Substantia nigra (tissue), 51 donors: ENCODE measurements at places on chromosomes 5 and 9.
A peak's percentile ranks its signal among the peaks of the same experiment; 100 is the strongest.

DNA sequence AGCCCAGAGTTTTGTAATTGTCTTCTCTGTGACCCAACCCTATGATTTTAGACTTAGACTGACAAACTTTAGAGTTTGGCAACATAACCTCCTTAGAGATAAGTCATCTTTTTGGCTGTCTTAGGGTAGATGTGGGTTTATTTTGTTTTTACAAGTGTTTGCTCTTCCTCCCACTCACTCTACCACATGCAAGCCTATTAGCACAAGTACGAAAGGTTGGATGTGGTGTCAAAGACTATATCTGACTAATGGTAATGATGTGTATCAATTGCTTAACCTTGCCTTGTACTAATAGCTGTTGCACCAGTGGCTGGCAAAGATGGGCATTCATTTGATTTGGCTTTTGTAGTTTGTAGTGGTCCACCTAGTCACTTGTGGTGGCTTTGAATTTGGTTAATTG, 46.5 kb downstream of the SLC25A46 start:
- DNase-seq: no peak

DNA sequence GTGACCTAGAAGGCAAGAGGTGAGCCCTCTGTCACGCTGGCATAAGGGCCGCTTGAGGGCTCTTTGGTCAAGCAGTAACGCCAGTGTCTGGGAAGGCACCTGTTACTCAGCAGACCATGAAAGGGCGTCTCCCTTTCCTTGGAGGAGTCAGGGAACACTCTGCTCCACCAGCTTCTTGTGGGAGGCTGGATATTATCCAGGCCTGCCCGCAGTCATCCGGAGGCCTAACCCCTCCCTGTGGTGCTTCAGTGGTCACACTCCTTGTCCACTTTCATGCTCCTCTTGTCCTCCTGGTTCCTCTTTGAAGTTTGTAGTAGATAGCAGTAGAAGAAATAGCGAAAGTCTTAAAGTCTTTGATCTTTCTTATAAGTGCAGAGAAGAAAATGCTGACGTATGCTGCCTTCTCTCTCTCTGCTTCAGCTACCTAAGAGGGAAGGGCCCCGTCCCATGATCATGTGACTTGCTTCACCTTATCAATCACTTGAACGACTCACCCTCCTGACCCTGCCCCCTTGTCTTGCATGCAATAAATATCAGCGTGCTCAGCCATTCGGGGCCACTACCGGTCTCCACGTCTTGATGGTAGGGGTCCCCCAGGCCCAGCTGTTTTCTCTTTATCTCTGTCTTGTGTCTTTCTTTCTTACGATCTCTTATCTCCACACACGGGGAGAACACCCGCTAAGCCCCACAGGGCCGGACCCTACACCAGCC, 16.7 kb upstream of the SCGB3A1 start:
- DNase-seq: no peak

- DNase-seq: no peak
These were observed 572.9 kb upstream of the SGCD start for GRCh38 chr5:155753943-155754581.

- no peak for DNase-seq
These were observed 102.4 kb downstream of the MED27 start for GRCh38 chr9:131977109-131977838.

DNA sequence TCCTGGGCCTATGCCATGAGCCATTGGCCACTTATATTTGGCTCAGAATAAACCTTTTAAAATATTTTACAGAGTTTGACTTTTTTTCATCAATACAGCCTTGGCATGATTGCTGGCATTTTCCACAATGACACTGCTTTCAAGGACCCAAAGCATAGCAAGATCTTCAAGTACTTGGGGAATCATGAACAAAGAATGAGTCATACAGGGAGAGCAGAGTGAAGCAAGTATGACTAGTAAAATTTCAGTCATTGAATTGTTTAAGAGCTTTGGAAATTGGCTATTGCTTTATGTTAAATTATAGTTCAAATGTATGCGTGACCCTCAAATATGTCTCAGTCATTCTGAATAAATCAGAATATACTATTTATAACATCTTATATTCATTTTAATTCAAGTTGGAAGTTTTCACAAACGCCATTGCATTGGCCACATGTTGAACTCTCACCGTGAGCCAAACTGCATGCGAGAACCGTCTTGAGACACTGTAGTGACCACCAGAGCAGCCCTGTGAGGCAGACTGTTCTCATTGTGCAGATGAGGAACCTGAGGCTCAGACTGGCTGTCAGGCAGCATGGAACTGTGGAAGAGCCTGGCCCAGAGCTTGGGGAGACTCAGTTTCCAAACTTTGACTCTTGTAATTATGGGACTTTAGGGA, 52.9 kb downstream of the GDNF start:
- DNase-seq: no peak

- DNase-seq: no peak
These were observed 4.4 kb downstream of the MPDZ start for GRCh38 chr9:13274886-13275641.

DNA sequence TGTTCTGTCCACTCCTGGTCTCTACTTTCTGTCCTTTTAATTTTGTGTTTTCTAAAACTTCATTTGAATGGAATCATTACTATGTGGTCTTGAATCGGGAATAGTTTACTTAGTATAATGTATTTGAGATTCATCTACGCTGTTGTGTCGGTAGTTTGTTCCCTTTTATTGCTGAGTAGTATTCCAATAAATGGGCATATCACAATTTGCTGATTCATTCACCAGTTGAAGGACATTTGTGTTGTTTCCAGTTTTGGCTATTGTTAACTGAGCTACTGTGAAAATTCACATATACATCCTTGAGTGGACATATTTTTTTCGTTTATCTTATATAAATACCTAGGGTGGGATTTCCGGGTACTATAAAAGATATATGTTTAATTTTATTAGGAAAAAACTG, 19.5 kb upstream of the PPARGC1B start:
- no peak for DNase-seq

DNA sequence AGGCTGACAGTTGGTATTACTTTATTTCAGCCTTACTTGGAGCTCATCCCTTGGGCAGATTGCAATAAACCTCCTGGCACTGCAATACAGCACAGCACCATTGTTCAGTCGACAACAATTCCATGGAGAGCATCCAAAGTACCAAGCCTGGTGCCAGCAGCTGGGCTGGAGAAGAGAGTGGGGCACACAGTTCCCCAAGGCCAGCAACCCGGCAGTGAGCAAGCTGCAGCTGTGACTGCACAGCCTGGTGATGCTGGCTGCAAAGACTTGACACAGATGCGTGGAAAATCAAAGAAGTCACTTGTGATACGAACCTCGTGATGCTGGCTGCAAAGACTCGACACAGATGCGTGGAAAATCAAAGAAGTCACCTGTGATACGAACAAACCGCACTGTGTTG, 125.4 kb downstream of the ATPSCKMT start:
- DNase-seq: peak; percentile 87

GRCh38 chr9:73046769-73047168, 93.9 kb upstream of the ALDH1A1 start:
- DNase-seq: no peak

DNA sequence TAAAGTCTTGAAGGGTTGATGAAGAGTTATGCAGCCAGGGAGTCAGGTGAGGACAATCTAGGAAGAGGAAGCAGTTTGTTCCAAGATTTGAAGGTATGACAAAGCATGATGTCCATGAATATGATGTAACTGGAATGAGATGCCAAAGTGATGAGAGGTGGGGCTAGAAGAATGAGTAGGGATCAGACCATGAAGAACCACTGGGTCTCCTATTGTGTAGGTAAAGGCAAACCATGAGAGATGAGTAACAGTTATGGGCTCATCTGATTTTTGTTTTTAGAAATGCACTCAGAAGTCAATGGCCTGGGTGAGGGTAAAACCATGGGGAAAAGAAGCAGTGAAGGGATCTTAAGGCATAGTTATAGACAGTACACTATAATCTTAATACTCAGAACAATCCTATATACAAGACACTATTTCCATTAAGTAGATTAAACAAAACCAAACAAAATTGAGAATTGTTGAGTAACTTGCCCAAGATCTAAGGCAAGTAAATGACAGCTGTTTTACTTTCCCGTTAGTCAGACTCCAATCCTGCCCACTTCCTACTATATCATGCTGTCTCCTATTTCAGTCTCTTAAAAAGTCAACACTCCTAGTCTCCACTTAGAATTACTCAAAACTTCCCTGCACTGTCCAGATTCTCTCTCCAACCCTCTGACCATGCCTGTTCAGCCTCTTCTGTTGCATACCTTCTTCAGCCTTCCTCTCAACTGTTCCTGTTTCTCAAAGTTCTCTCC, 393.8 kb upstream of the MEF2C start:
- DNase-seq: no peak

DNA sequence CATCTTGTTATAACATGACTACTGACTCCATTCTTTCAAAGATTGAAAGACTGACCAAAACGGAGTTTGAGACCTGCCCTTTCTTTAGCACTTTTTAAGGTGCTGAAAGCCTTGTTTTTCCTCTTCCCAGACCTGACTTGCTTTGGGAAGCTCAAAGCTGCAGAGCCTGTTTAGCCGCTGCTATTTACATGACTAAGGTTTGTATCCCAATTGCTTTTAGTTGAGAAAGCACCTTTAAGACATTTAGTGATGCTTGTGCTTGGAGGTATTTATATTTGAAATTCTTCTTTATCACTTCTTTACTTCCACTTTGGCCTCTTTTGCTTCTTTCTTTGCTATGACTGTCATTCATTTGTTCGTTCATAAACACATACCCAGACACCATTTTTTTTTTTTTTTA, 182.6 kb upstream of the ELL2 start:
- DNase-seq: no peak

- no peak for DNase-seq
These were observed 128.1 kb upstream of the RPS23 start for GRCh38 chr5:82406205-82406773.

GRCh38 chr9:133321411-133321935, 14.5 kb downstream of the SURF6 start:
- DNase-seq: no peak

DNA sequence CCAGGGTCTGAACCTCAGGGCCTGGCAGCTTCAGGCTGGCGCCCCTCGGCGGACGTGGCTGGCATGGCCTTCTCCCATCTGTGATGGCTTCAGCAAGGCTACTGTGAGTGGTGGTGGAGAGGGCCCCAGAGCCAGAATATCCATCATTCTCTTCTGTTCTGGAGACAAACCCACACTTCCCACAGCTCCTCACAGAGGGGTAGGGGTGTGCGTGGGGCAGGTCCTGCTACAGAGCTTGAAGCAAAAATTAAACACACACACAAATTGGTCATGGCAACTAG, 9.6 kb downstream of the GPX3 start:
- no peak for DNase-seq

GRCh38 chr9:97853844-97854695, 1.0 kb downstream of the FOXE1 start:
- no peak for DNase-seq

DNA sequence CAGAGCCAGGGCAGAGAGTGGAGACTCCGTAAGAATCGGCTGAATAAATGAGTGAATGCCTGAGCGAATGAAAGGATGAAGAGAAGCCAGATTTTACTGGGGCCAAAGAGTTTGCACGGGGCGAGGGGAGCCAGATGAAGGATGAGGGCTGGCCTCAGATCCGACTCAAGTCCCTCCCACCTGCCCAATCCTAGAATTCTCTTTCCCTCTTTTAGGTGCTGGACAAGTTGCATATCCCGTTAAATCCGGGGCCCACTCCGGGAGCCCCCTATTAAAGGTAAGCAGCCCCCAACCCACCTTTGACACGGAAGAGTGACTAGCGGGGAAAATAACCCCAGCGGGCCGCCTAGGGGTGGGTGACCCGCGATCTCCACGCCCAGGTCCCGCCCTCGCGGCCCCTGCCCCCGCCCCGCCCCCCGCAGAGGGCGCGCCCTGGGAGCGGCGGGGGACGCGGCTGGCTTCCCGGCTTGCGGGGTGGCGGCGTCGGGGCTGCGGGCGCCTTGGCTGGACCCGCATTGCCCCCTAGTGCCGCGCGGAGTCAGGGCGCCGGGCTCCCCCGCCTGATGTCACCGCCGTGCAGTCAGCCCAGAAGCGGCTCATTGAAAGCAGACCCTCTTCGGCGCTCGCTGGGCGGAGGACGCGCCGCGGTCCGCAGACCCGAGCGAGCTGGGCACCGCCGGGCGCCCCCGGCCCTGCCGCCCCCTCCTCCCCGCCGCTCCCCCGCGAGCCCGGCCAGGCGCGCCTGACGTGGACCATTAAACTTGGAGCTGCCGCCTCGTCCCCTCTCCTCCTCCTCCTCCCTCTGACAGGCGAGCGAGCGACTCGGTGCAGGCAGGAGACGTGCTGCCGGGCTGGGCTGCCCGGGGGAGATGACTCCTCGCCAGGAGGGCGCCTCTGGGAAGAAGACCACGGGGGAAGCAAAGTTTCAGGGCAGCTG, at the start of gene ADRA1B:
Gene ADRA1B, plus strand, starts transcription at position 579 of the 937 bp plus-strand sequence. CDS start 424 bp downstream, outside the sequence.
- DNase-seq: peak; percentile 22

GRCh38 chr5:16615741-16616535, 859 bp downstream of the RETREG1 start:
- DNase-seq: no peak

GRCh38 chr9:81653240-81653639, 36.1 kb downstream of the TLE1 start:
- no peak for DNase-seq

GRCh38 chr9:15426019-15426418, 3.3 kb downstream of the SNAPC3 start:
- no peak for DNase-seq

GRCh38 chr9:14906000-14906399, 4.2 kb downstream of the FREM1 start:
- DNase-seq: no peak

GRCh38 chr9:93968451-93969327, 13.5 kb upstream of the BARX1 start:
- no peak for DNase-seq

GRCh38 chr9:87829756-87830155, 52.9 kb upstream of the SPATA31E1 start:
- DNase-seq: no peak

DNA sequence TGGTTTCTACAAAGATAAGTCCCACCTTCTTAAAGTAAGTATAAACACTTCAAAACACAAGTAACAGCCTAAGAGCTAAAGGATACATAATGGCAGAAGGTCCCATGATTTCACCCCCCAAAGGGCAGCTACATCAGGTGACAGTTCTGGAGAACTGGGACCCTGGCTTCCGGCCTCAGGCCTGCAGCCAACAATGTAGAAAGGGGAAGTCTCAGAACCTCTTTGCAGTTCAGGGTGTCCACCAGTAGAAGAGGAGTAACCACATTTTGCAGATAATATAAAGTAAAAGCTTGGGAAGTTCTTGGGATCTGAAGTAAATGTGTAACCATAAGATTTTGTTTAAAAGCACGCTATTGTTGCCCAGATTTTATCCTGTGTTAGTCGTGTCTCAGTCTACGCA, 267.4 kb upstream of the VLDLR start:
- DNase-seq: no peak

- DNase-seq: no peak
These were observed 31.6 kb downstream of the RGMB start for GRCh38 chr5:98805070-98805469.

- no peak for DNase-seq
These were observed 50.0 kb upstream of the SLC25A51 start for GRCh38 chr9:37953775-37954437.
